CD4-positive, alpha-beta T cell treated with Interleukin-6 at 100 ng/mL for 8 hours (primary cell): ENCODE measurements at places on chromosomes 5 and 9.

GRCh38 chr9:132516911-132517310 lies 65.5 kb upstream of the BARHL1 start:
- no peak for DNase-seq

DNA sequence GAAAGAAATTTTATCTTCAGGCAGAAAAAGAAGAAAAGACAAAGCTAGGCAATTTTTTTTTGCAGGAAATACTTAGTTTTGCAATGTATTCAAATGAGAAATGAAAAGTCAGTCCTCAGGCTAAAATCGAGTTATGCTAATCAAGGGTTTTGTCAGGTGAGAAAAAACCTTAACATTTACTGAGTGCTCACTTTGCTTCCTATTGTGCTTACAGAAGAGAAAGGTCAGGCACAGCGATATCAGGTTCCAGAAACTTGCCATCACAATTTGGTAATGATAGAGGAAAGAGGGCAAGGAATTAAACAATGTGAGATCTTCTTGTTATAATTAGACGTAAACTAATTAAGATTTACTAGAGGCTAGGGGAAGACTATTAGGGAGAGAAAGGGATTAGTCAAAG lies 431.7 kb upstream of the CTNND2 start:
- DNase-seq, result no peak

- no peak for DNase-seq
Observed at GRCh38 chr5:109992264-109992915, 302.7 kb downstream of the MAN2A1 start.

- no peak for DNase-seq
Observed at GRCh38 chr5:170223360-170223759, 9.4 kb upstream of the C5orf58 start.

DNA sequence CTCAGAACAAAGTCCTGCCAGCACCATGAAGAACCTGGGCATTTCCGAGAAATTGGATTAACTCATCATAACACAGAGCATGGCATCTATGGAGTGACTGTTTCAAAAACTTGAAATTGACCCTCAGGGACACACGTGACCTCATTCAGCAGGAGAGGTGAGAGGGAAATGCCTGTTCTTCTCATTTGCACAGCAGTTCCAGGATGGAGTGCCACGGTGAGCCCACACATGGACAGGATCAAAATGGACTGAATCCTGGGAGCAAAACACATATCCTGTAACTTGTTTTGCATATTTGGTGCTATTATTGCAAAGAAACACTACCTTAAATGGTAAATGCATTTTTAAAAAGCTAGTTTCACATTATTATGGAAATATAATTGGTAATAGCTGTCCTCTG lies 256.1 kb upstream of the IRX2 start:
- DNase-seq, result no peak
